HL-60 (cell line): ENCODE measurements at places on chromosomes 4 and X.
A peak's percentile ranks its signal among the peaks of the same experiment; 100 is the strongest.

GRCh38 chr4:101205916-101206315 is 141.4 kb downstream of the PPP3CA start:
- peak; percentile 30 for DNase-seq

DNA sequence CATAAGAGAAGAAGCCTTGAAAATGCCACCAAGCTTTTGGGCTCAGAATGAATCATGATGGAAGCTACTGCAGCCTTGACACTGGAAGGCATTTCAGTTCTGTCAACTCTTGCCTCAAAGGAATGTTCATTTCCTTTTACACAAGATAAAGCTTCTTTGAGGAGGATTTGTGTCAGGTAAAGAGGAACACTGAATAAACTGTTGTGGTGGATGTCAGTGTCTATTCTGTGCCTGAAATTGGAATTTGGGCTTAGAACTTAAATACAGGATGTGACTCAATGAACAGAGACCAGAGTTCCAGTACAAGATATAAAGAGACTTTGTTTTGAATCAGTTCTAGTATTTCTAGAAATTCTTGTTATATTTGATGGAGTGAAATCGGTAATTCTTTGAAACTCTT is 313.2 kb downstream of the PACRGL start:
- DNase-seq = no peak

- no peak for DNase-seq
Measured at GRCh38 chr4:110287130-110287529, 88.7 kb upstream of the ELOVL6 start.

DNA sequence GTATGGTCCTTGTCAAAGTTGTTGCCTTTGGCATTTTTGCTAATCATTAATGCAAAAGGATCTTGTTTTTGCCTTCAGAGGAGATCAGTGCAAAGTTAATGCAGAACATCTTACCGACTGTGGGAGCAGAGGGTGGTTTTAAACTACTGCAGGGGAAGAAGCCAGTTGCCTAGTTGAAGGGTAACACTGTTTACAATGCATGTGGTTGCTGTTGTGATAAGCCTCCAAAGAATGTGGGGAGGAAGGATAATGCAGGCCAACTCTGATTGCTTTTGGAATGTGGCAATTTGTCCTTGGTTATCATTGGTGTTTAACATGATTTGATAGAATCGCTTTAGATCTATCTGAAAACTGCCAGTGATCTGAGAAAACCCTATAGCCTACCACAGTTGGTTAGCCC is 204.3 kb upstream of the TLL1 start:
- DNase-seq = no peak

DNA sequence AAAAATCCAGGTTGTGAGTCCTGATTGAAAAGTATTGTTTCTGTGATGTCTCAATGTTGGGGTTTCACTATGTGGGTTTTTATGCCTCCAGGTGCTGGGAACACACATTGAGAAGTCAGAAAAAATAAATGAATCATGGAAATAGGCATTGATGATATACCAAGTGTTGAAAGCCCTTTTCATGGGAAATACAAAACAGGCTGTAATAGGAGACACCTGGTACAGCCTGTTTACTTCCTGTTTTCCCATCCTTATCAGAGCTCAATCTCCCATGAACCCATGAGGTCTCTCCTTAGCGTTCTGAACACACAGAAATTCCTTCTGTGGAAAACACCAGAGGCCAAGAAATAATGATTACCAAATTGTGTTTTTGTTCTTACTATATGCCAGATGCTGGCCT is 106.3 kb upstream of the BOD1L1 start:
- DNase-seq = no peak

DNA sequence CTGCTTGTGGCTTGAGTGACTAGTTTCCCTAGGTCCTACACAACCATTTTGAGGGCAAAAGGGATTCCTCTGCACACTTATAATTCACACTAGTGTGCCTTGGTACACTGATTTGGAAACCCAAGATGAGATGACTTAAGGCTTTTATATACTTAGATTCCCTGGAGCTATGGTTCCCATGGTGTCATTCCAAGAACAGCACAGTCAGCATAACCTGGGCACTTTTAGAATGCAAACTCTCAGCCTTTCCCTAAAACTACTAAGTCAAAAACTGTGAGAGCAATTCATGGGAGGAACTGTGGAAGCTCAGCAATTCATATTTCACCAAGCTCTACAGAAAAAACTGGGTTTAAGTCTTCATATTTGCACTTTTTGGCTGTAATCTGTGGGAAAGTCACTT is 38.0 kb upstream of the ZC4H2 start:
- DNase-seq = no peak

DNA sequence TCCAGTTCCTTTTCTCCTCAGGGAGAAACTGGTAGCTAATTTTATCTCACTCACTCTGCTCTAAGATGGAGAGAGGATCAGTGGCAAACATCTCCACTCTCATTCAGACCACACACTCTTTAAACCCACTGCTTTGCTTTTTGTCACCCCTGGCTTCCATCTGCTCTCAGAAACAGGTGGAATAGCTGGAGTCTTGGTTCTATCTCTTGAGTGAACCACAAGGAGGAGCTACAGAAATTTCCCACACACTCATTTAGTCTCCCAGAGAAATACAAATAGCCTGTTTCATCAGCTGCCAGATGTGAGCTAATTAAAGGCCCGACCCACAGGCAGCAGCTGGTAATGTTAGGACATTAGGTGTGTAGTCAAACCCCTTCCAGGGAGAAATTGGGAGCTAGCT is 96.6 kb downstream of the STPG2 start:
- DNase-seq = no peak

GRCh38 chrX:29243942-29244341 is 656.7 kb downstream of the IL1RAPL1 start:
- DNase-seq = no peak

DNA sequence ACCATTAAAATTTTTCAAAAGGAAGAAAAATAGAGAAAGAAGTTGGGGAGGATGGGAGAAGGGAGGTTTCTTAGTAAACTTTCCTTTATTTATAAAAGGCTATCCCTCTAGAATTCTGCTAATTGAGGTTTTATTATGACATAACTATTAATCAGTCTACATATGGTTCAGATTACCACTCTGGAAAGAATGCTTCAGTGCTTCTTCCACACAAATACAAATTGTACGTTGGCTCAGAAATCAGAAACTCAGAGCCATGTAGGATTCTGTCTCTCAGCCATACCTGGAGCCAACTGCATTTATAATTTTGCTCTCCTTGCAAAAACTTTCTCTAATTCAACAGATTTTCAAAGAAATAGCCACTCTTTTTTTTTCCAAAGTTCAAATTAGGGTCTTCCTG is 37.1 kb downstream of the SRPX start:
- DNase-seq = no peak
